ENCODE measurements at places on chromosomes 5 and 9.

GRCh38 chr5:73008831-73009230 is 53.0 kb downstream of the FCHO2 start:
- no peak for DNase-seq

DNA sequence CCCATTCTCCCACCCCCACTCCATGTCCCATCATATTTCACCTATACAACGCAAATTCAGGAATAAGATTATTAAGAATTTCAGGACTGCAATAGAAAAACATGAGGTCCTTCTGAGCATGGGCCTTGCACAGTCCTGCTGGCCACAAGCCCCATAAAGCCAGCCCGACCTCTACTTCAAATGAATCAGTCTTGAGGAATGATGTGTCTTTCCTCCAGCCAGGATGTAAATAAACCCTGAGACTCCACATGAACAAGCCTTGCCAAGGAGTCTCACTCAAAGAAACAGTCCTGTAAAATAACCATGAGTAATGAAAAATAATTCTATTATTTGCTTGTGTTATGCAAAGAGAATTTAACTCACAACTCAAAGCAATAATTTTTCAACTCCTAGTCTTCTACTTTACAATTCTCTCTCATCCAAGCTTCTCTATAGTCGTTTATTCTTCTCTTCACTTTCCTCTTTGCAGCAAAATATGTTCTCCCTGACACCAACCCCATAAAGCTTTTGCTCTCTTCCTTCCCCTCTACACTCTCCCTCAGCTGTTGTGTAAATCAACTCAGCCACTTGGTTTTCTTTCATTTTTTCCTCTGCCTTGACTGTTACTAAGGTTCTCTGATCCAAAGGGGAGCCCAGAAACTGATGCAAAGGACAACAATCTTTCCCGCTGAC is 140.1 kb upstream of the MOCS2 start:
- DNase-seq: no peak

GRCh38 chr9:114450833-114451706 is 54.2 kb downstream of the WHRN start:
- no peak for DNase-seq

GRCh38 chr5:130425424-130425823 is 521.2 kb downstream of the CHSY3 start:
- no peak for DNase-seq

GRCh38 chr5:32916648-32917047 is 205.5 kb downstream of the NPR3 start:
- DNase-seq: no peak

- DNase-seq: no peak
These were observed 399.8 kb upstream of the PIK3R1 start for GRCh38 chr5:67815455-67816391.

- DNase-seq: no peak
These were observed 52.5 kb downstream of the COL27A1 start for GRCh38 chr9:114207845-114208244.

GRCh38 chr9:104970271-104970987 is 42.5 kb upstream of the ABCA1 start:
- no peak for DNase-seq

DNA sequence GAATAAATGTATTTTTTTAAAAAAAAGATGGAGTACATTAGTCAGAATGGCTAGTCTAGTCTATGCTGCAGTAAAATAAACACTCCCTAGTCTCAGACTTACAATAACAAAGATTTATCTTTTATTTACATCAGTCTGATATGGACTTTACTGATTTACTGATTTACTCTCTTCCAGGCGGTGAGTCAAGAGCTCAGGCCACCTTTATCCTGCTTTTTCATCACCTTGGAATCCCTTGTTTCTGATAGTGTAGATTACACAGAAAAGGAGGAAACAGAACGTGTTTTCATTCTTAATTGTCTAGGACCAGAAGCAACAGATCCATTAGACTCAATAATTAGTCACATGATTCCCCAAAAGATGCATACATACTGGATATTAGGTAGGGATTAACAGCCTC is 290.1 kb upstream of the TRPC7 start:
- DNase-seq: no peak

DNA sequence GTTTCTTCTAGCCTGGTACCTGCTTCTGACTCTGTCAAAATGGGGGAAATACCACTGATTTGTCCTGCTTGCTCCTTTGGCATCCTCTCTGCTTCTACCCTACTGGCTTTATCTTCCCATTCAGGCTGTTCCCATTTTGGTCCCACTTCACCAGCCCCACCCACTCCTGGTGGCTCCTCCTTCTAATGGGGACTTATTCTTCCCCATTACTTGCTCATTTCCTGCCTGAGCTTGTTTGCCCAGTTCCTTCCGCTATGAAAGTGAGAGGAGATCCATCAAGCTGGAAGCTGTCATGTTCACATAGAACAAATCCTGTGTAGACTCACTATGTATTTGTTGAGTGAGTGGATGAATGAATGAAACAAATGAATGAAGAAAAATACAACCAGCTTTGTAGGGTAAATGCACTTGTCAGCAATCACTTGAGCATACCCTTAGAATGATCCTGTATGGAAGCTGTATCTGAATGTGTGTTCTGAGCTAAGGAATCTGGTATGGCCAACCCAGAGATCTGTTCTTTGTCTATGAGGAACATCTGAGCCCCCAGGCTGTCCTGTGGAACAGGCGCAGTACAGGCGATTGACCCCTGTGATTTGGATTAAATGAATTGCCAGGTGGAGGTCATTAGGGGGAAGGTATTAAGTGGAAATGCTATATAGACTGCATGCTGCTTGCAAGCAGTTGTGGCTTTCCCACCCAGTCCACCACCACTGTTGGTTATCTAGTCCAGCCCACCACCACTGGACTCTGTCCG is 89.5 kb downstream of the APBA1 start:
- no peak for DNase-seq

DNA sequence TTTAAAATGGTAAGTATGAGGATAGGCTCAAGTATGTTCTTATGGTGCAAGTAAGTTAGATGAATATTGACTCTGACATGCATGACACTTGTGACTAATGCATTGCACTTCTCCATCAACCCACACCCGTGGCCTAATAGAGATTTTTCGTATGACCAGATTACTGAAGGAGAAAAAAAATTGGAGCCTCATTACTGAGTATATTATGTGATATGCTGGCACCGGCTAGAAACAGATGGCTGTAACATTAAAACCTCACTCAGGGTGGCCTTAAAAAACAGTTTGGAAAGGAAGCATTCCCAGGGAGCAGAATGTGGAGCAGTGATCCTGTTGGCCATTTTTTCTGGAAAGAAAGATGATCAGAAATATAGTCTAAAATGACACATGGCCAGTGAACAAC is 766.4 kb downstream of the PRELID2 start:
- DNase-seq: no peak

DNA sequence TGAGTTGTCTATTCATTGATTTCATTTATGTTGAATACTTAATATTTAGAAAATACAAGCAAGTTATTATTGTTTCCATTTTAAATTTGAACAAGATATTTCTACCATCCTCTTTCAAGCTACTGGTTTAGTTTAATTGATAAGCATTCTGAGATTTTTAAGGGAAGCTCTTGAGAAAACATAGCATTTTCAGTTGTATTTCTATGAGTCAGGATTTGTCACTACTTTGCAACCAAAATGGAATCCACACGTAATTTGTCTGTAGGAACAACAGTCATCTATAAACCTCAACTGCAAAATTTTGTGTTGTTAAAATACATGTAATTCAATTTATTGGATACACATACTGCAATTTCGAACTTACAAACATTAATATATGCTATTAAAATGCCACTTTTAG is 74.0 kb downstream of the PRR16 start:
- no peak for DNase-seq

DNA sequence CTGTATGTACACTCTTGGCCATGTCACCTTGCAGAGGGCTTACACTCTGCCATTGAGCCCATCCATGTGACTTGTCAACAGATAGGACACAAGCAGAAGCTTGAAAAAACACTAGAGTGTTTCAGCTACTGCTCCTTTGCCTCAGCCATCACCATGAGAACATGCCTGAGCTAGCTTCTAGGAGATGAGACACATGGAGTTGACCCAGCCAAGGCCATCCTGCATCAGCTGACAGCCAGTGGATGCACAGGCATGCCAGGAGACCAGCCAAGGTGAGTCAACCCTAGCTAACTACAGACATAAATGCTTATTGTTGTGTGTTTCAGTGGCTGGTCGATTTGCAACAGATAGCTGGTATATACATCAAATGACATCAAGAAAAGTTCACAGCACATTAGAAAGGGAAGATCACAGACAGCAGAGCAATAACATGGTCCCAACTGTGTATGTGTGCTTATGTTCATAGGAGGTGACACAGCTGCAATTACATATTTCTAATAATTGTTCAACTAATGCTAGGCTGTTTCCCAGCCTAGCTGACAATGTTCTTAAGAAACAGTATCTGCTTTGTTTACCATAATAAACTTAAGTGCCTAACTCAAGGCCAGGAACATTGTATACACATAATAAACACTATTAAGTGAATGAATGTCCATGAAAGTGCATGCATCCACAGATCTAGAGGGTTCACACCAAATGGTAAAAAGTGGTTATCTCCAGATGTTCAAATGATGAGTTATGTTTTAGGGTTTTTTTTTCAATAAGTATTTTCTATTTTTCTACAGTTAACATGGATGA is 105.7 kb downstream of the SPOCK1 start:
- DNase-seq: no peak

DNA sequence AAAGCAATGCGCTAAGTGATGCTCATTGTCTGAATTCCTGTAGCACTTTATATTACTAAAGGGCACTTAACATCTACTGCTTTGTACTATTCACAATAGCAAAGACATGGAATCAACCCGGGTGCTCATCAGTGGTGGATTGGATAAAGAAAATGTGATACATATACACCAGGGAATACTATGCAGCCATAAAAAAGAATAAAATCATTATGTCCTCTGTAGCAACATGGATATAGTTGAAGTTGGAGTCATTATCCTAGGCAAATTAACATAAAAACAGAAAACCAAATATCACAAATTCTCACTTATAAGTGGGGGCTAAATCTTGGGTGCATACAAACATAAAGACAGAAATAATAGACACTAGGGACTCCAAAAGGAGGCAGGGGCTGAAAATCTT is 308.3 kb downstream of the TRPM3 start:
- DNase-seq: no peak

- no peak for DNase-seq
These were observed 113.8 kb downstream of the GADD45G start for GRCh38 chr9:89718651-89719050.

DNA sequence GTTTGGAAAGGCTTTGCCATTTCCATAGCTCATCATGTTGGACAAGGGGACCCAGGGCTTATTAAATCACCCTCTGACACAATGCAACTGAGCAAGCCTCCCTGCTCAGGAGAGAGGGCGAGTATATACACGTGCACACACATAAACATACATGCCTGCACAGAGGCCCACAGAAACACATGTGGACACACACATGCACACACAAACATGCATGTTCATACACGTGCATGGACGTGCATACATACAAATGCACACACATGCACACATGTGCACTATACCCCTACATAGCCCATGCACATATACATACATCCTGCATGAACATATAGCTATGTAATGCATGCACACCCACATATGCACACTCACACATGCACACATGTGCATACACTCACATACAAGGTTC is 99.5 kb upstream of the ALDH1B1 start:
- DNase-seq: no peak

- no peak for DNase-seq
These were observed 17.5 kb downstream of the TNIP1 start for GRCh38 chr5:151063142-151063989.

DNA sequence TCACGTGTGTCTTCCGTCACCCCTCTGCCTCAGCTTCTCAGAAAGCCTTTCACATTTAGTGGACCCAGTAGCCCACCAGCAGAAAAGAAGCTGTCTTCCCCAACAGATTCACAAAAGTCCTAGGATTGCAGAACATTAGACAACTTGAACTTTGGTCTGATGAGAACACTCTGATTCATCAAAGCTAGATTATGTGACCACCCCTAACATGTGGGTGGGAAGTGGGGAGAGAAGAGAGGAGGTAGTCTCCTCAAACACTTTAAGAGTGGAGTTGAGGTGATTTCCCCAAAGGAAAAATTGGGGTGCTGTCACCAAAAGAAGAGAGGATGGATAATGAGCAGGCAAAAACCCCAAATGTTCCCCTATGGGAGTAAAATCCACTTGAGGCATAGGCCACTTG is 41.4 kb upstream of the SMIM23 start:
- no peak for DNase-seq

- no peak for DNase-seq
These were observed 206.0 kb upstream of the WWC1 start for GRCh38 chr5:168085261-168086031.

DNA sequence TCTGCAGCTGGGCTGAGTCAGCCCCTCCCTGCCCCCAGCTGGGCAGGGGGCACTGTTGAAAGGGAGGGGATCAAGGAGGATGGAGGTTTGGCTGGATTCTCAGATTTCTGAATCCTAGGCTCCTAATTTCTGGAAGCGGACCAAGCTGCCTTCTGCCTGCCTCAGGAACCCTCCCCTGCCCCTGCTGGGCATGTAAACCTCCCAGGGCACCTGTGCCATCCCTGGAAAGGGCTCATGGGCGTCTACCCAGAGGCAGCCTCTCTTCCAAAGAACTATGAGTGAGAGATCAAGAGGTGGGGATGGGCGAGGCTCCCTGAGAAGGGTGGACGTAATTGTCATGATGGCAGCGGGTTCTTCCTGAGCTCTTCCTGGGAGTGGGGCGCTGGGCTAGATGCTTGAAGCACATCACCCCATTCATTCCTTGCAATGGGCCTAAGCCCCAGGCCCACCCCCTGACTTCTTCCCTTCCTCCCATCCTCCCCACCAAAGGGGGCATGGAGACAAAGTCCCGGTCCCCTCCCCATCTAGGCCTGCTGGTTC is 21.6 kb downstream of the CSF1R start:
- DNase-seq: no peak

DNA sequence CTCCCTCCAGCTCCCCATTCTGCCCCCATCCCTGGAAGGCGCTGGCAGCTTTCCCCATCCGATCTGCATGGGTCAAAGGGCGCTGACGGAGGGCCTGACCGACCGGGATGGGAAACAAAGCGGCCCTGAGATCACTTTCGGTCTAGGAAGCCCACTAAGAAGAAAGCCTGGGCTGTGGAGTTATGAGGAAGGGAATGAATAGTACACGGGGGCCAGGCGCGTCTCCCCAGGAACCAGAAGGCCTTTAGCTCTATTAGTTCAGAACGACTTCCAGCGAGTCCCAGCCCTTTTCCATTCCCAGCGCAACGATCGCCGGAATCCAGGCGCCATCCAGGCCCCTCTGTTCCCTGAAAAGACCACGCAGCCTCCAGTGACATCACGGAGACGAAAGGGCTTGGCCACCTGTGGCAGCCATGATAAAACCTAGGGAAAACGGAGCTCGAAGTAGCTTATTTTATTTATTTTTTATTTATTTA is 70.1 kb upstream of the CCDC180 start:
- no peak for DNase-seq

- DNase-seq: no peak
These were observed 247.5 kb downstream of the DOCK8 start for GRCh38 chr9:462121-462520.

DNA sequence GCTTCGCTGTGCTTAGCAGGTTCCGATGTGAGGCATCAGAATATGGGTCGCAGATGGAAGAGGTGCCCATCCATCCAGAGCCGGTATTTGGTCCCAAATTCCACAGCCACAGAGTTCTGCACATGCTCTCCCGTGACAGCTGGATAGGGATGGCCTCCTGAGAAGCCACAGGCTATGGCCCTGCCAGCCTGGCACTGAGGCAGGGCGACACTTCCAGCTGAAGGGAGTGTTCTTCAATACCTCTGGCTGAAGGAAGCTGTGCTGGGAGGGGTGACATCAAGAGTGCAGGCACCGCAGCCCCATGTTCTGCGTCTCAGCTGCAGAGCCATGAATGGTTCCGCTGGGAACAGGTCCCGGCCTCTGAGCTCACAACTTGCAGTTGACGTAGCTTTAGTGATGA is 83.4 kb upstream of the SIMC1 start:
- DNase-seq: no peak

All from NCI-H510A (cell line).